ENCODE measurements at places on chromosomes 1 and 21.

DNA sequence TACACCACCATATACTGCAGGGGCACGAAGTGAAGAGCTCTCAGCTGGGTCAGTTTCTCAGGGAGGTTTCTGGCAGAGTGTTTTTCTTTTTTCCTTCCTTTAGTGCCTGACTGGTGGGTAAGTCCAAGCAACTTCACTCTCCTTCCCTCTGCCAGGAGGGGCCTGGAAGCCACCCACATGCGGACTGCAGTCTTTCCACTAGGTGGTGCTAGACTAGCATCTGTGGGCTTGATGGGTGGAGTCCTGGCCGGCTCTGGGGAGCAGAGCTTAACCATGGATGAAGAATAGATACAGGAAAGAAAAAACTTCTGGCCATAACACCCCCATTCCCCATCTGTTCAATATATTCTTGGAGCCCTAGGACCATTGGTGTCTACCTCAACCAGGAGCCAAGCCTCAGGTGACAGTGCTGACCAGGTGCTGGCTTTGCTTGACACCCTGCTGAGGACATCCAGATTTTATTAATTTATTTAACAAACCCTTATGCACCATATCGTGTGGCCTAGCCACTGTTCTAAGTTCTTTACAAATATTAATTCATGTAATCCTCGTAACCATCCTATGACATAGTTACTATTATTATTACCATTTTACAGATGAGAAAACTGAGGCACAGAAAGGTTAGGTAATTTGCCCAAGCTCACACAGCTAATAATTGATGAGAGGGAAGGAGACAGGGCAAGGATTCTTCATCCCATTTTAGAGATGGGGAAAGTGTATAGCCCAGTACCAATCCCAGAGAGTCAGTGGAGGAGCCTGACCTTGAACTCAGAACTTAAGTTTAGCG is 126.7 kb upstream of the CSF3R start:
- DNase-seq = peak; percentile 78

DNA sequence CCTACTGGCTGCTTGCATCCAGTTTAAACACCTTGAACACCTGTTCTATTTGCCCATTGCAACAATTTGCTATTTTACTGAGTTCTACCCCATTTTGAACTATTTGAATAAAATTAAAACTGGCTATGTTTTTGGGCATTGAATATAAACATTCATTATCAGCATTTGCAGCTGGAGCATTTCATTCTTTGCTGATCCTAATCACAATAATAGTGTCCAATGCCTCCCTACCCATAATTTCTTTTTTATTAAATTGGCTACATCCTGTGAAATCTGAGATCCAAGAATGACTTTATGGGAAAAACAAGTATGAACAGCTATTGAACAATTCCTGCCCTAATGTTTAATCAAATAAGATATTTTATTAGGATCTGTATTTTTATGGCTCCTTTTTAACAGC is 447.9 kb downstream of the PLA2G4A start:
- DNase-seq = no peak

DNA sequence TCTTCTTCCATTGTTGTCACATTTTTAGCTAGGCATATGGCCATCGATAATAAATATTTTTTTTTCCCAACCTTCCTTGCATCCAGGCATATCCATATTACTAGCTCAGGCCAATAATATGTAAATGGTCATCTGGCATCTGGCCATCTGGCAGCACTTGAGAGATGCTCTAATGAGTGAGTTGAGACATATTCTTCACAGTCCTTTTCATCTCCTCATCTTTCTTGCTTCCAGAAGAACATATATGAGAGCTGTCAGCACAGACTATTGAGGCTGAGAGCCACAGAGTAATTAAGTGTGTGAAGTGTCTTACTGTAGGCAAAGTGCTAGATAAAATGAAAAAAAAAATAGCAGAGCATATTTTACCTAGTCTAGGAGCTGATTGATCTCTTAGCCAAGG is 628.4 kb upstream of the TMPRSS15 start:
- DNase-seq = no peak

GRCh38 chr1:221794079-221794670 is 52.3 kb upstream of the DUSP10 start:
- no peak for DNase-seq

GRCh38 chr21:37412603-37413360 is 46.2 kb downstream of the DYRK1A start:
- DNase-seq = no peak

- DNase-seq = no peak
These were observed 58.2 kb downstream of the WLS start for GRCh38 chr1:68173936-68174737.

DNA sequence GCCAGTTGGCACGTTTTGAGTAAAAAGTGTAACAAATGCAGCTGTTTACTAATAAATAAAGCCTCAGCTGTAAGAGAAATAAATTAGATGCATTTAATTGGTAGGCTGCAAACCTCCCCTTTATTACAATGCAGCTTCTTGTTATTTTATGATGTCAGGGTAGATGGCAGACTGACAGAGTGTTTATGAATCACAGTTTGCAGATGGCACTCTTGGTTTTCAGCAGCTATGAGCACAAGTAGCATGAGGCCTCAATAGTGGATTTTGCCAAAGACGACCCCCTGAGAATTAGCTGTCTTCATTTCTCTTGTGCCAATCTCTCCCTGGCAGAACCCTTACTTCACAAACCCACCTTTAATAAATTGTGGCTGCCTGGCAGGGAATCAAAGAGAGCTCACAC is 161.2 kb upstream of the C1orf87 start:
- no peak for DNase-seq

GRCh38 chr1:98919211-98919610 is 85.5 kb downstream of the PLPPR5 start:
- DNase-seq = no peak

DNA sequence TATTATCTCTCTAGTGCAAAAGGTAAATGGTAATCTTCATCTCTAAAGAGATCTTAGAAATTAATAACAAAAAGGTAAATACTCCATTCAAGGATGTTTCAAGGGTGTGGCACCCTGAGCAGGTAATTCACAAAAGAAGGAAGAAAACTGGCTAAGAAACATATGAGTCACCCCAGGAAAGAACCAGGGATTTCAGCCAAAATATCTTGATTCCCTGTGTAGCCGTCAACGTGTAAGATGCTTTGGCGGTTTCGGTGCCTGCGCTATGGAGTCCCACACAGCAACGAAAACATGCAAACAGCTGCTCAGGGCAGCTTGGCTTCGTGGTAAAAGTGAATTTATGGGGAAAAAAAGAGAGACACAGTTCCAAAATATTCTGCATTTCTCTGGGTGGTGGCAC is 3.7 kb downstream of the ITGB2 start:
- DNase-seq = no peak

DNA sequence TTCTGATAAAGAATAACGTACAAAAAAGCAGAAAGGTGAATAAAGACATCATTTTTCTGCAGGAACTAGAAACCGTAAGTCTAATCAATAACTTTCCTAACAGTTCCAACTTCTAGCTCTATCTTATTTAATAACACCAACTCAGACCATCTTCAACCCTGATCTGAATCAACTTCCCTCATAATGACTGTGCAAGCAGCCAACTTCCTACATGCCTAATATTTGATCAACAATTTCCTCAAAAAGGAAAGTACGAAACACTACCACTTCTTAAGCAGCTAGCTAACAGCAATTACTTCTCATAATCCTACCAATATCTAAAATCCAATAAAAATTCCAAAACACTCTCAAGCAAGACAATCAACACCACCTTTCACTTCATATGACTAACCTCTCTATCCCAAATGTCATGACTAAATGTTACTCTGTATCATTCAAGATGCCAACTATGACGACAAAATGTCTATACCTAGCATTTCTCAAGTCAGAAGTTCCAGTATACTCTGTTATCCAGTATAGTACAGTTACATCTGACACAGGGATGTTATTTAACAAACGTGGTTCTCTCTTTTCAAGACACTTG is 1.7 kb downstream of the COP1 start:
- DNase-seq = no peak

GRCh38 chr1:218482683-218483082 is 137.5 kb downstream of the TGFB2 start:
- DNase-seq = no peak

DNA sequence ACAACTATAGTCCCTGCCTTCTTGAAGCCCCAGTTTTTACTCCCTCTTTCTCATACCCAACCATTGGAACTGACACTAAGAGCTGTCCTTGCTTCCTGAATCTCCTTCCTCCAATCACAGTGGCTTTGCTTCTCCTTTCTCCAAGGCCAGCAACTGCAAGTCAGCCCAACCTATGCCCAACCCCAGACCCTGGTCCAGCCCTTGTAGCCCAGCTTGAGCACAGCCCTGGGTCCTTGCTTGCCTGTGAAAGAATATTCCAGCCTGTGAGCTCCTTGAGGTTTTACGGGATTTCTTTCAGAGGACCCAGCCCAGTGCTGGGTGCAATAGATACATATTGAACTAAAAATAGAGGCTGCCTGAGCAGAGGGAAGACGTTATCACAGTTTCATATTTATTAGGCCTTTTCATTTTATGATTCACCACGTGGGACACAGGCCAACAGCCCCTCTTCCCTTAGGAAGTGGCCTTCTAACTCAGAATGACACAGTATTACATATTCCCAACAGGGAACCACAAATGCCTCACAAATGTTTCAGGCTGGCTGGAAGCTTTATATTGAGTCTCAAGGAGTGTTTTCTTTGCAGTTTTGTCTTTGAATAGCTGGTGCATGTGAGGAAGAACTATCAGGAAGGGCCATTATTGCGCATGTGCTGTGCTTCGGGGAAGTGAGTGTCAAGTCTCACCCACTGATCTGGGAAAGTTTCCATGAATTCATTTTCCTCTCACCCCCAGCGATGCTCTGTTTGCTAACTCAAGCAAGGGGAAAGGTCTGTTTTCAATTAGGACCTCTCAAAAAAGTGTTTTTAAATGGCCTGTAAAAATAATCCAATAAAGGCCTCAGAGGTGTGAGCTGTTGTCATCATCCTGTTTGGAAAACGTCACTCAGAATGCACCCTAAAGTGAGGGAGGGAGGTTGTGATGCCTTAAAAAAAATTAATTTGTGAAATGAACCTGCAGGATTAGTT is 92.3 kb upstream of the NFIA start:
- no peak for DNase-seq

- DNase-seq = no peak
These were observed 308.5 kb downstream of the MRPL39 start for GRCh38 chr21:25298512-25299491.

DNA sequence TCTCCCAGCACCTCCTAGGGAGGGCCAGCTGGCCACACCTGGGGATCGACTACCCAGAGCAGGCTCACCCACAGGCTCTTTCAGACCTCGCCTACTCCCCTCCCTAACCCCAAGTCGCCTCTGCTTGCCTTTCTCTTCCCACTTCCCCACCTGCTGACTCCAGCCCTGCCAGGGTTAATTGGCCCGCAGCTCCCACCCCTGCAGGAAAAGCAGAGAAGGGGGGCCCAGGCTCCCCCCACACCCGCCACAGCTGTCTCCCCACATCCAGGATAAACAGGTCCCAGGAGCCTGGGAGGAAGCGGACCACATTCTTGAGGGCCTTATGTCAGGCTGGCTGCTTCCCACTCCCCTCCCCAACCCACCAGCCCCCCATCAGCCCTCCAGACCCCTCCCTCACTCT is 45.0 kb downstream of the TAS1R2 start:
- DNase-seq = no peak

DNA sequence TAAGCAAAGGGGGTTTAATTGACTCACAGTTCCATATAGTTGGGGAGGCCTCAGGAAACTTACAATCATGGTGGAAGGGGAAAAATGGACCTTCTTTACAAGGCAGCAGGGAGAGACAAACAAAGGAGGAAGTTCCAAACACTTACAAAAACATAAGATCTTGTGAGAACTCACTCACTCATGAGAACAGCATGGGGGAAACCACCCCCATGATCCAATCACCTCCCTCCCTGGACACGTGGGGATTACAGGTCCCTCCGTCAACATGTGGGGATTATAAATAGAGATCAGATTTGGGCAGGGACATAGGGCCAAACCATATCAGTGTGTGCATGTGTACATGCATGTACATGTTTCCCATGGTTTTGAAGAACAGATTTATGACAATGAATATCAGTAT is 5.5 kb upstream of the SMG7 start:
- no peak for DNase-seq

GRCh38 chr1:26787706-26788514 is at the start of gene PIGV:
Gene PIGV (plus strand): TSS chr1:26787950. CDS start chr1:26790816, 2,866 bp downstream.
- DNase-seq = peak; percentile 92

GRCh38 chr1:55310505-55310971 is 95.4 kb upstream of the USP24 start:
- no peak for DNase-seq

DNA sequence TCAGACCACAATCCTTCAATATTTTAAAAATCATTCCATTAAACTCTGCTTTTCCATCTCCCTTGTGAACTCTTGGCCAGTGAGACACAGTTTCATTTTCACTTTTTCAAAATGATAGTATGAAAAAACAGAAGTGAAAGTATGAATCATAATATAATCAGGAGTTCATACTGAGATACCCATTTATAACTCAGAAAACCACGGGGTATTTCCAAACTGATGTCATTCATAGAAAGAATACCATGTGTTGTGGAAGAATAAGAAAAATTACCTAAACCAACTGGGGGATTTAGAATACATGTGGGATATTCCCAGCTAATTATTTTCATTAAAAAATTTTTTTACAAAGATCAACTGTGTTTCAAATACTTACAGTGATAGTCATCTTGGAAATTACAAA is 149.9 kb downstream of the MRPL39 start:
- DNase-seq = no peak

- DNase-seq = no peak
These were observed 46.4 kb upstream of the NBL1 start for GRCh38 chr1:19597496-19598309.

DNA sequence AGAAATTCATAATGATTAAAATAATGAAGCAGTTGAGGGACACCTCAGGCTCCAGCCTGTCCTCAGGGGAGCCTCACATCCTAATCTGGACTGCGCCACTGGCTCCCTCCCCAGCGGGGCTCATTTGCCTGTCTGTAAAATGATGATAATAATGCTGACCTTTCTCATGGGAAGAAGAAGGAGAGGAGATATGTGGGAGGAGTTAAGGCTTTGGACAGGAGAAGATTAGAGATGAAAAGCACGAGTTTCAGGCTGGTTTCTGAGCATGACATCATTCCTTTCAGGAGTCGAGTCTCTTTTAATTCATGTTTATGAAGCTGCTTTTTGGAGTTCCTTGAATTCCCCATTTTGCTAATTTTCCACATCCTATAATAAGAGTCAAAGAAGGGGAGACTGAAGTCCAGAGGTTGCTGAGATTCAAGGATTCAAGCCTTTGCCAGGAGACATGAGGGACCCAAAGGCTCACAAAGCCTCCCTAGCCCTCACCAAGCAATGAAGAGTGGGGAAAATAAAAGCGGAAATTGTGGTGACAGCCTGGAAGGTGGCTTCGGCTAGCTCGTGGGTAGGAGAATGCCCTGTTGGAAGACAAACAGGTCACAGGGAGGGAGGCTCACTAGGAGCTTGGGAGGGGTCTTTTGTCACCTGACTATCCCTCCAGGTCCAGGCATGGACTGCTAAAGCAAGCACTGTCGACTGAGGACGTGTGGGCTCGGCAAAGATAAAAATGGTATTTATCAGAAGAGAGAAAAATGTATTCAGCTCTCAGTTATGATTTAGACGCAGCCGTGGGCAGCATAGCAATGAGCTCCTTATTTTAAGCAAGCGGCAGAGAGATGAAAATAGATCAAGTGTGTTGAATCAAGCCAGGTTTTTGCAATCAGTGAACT is 27.5 kb upstream of the STMN1 start:
- no peak for DNase-seq

GRCh38 chr1:102861247-102861646 is 247.1 kb downstream of the COL11A1 start:
- DNase-seq = no peak

GRCh38 chr1:52296345-52296744 is 69.7 kb downstream of the CC2D1B start:
- DNase-seq = no peak
